ENCODE measurements at places on chromosomes 2 and 18. TPM values are rescaled to one million over a fixed set of nuclear protein-coding genes. Genes with fewer than 3 reads are reported as not detected.

- DNase-seq, result no peak
These were observed 650 bp downstream of the CCBE1 start for GRCh38 chr18:59696311-59697235.

DNA sequence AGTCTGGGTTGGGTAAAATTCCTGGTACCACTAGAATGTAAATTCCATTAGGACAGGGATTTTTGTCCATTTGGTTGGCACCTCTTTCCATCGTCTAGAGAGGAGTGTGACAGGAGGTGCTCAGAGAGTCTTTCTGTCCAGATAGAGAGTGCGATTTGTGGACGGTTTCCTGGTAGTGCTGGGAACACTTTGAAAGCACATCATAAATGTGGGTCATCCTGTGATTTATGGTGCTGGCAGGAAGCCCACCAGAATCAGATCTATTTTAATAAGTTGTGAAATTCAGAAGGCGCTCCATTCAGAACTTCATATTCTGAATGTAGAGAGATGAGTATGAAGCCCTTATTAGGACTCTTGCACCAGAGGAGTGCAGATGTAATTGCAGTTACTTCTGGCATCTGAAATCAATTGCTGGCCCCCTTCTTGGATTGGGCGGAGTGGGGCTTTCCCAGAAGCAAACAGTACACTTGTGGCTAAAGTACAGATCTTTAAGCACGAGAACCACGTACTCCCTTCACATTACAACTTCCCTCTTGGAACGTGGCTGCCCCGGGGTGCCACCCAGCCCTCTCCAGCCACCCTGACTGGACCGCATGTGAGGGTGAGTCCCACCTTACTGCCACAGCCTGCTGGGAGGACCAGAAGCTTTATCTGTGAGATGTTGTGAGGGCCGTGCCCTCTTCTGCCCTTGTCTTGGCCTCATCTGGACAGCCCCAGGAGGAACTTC is 243.2 kb downstream of the MYO3B start:
- DNase-seq, result no peak

DNA sequence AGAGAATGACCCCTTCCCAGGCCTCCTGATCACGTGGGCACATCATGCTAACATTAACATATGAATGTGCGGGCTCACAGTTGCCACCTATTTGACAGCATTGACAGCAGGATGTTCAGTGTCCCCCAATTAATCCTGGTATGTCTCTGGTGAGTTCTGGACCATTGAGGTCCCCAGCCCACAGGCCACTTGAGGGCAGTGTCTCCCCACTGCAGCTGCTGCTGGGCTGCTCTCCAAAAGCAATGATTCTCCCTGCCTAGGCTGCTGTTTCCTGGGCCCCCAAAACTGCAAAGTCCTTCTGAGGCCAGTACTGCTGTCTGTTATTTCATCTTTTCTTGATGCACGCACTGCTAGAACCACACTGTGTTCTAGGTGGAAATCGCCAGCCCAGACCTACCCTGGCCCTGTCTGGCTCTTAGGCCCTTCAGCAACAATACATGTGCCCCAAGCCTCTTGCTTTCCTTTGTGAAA is 52.7 kb upstream of the MAPK4 start:
- DNase-seq, result no peak

The SPC25 gene
- 17.9 TPM for total RNA-seq

The PPM1G gene
- total RNA-seq, result 158 TPM
